ENCODE measurements at places on chromosomes 3 and 15.
A peak's percentile ranks its signal among the peaks of the same experiment; 100 is the strongest.

DNA sequence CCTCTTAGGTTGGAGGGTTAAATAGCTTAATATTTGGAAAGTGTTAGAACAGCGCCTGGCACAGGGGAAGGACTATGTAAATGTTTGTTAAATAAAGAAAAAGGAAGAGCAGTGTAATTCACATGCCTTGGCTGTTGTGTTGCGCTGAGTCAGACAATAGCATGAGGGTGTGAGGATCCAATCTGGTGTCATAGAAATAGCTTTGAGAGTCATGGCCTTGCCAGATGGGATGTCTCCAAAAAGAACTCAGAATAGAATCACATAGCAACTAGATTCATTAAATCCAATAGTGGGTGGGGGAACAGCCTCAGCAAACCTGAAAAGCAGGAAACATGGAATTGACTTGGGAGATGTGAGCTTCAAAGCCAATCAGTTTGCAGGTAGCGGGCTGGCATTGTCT is 3.9 kb upstream of the RBSN start:
- DNase-seq: no peak

GRCh38 chr15:72284781-72285180 is 12.4 kb upstream of the PARP6 start:
- no peak for DNase-seq

- peak; percentile 55 for DNase-seq
Observed at GRCh38 chr3:9201266-9201665, 48.2 kb downstream of the SRGAP3 start.

- peak; percentile 5 for DNase-seq
Observed at GRCh38 chr3:17243621-17244020, 358.9 kb downstream of the PLCL2 start.

DNA sequence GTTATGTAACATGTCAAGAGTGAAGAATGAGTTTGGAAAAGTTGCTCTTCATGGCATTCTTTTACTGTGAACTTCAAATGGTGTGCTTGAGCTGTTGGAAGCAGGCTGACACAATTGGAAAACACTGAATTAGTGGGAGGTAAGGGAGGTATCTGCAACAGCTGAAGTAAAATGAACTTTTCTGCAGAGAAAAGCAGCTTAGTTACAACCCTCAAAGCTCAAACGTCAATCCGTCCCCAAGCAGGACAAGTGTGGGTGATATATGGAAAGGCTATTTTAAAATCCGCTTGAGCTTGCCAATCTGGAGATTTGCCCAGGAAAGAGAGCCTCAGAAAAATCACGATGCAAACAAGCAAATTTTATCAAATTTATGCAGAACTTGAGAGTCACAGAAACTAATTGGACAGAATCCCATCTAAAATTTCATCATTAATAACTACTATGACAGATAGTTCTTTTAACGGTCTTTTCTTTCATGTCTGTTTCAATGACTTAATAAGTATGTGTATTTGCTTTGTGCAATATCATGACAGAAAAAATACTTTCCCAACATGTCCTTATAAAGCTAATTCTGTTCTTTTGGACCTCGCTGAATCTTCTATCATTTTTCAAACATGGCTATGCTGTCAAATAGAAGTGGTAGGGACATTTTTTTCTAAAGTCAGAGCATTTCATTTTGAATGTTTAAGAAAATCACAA is 266.6 kb upstream of the SLITRK3 start:
- DNase-seq: peak; percentile 12

DNA sequence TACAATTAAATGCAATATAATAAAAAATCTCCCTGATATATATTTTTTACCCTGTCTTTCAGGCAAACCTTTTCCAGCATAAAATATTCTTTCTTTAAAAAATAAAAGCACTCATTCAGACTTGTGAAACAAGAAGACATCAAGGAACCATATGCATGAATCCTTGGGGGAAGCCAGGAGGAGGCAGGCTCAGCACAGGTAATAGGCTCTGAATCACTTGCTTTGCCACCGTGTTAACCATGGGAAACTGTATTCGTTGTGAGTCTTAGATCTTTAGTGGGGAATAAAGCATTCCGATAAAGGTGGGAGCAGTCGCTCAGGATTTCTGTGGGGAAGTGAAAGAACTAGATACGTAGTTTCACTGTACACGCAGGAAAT is 42.4 kb downstream of the FBN1 start:
- peak; percentile 14 for DNase-seq

DNA sequence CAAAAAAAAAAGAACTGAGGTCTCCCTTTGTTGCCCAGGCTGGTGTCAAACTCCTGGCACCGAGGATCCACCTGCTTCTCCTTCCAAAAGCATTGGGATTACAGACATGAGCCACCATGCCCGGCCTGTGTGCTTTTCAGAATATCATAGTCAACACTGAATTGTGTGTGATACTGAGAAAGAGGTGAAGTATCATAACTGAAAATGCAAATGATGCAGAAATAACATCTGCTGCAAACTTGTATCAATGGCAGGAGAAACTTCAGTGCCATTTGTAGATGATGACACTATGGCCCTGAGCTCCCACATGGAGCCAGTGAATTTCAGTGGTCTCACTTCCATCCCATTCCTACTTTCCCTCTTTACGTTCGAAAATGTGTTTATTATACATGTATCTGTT is 21.9 kb downstream of the IL12A start:
- no peak for DNase-seq

DNA sequence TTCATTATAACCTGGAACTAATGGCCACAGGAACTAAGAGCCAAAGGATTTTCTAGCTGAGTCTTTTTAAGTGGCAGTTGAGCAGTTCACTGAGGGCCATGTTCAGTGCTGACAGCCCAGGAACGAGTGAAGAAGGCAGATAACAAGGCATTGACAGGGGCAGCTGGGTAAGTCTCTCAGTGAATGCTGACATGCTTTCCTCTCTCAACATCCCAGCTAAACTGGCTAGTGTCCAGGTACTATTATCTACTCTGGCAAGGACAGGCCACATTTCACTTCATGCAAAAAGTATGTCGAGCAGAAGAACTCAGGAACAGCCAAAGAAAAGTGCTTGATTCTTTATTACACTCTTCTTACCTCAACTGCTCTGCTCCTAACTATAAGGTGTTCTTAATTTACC is 515.9 kb downstream of the NLGN1 start:
- peak; percentile 54 for DNase-seq

- DNase-seq: no peak
Observed at GRCh38 chr3:192181151-192181550, 546.2 kb downstream of the FGF12 start.

- DNase-seq: peak; percentile 82
Observed at GRCh38 chr3:188914552-188914951, 257.2 kb upstream of the TPRG1 start.

GRCh38 chr15:67079361-67079760 is 14.0 kb downstream of the SMAD3 start:
- DNase-seq: no peak

DNA sequence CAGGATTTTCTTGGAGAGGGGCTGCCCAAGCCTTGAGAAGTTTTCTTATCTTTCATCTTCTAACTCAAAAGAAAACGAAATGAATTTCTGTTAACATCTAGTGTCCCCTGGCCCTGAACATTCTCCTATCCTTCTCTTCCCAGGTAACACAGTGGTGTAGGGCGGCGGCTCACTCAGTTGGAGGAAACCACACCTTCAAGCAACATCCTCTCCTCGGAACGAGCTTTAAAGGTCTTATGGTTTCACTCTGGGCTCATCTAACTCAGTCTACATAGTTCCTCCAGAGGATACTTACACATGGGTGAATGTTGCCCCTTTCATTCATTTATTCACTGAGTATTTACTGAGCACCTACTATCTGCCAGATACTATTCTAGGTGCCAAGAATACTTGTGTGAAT is 31.0 kb upstream of the KLHL6 start:
- DNase-seq: no peak

GRCh38 chr3:385151-385550 is 188.6 kb downstream of the CHL1 start:
- DNase-seq: peak; percentile 64

- DNase-seq: no peak
Observed at GRCh38 chr15:98581715-98582114, 66.6 kb upstream of the IGF1R start.

DNA sequence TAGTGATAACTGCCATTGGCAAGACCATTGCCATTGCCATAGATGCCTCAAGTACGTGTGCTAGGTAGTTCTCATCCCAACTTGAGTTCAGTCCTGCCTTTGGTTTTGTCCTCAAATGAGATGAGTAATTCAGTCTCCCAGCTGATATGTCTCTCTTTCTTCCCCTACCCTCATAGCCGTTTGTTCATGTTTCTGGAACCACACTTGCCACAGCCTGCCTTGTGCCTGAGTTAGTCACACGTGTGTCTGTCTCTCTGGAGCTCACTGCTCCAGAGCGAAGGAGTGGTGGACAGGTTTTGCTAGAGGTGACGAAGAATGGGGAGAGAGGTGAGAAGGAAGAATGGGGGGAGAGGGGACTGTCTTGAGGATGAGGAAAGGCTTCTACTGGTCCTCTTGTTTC is 88.0 kb upstream of the IGF1R start:
- no peak for DNase-seq

DNA sequence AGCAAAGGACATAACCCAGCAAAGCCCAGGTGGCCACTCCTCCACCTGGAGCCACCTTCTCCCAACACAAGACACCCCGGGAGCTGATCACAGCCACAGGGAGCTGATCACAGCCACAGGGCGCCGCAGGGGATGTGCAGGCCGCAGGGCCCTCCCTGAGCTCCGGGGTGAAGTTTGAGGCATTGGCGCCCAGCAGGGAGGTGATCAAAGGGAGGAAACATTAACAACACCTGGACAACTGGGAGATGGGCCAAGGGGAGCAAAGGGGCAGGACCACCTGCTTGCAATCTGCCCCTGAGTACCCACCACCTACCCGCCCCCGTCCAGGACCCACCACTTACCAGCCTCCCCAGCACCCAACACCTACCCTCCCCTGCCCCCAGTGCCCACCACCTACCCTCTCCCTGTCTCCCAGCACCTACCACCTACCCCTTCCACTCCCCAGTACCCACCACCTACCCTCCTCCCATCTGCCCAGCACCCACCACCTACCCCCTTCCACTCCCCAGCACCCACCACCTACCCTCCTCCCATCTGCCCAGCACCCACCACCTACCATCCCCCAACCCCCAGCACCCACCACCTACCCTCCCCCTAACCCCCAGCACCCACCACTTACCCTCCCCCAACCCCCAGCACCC is 2.4 kb downstream of the UROC1 start:
- no peak for DNase-seq

DNA sequence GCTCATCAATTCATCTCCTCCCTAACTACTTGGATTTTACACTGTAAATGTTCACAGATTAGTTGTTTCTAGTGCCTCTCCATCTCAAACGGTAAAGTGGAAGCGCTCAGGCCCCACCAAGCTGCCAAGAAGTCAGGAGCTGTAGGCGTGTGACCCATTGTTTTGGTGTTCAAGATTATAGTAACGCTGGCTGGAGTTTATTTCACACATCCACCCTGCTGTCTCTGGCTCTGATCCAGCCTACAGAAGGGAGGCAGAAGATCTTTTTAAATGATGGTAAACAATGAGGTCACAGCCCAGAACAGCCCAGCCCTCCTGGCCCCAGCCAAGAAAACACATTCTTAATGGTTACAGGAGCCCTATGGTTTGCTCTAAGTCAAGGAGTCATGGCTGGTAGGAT is 25.7 kb upstream of the GALNT15 start:
- DNase-seq: peak; percentile 87

DNA sequence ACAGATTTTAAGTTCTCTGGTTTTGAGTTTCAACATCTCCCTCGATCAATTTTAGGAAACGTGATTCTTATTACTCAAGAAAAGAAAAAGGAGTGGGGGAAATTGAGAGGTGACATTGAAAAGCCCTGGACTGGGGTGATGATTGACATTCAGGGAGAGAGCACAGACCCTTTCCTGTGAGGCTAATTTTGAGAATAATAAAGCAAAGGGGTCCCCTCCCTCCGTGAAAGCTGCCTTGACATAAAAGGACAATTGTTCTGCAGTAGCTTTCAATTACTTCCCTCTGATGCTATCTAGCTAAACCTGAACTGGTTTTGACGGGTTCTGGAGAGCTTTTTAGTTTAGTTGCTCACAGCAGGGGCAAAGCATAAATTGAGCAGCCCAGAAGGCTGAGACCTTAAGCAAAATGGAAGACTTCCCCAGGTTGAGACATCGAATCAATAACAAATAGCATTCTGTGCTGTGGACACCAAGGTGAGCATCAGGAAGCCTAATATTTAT is 14.4 kb upstream of the CMTM8 start:
- DNase-seq: no peak

- no peak for DNase-seq
Observed at GRCh38 chr3:126394179-126394976, at the start of gene CFAP100. Gene CFAP100 (plus strand): TSS chr3:126394909. CDS start chr3:126396001, 1,092 bp downstream.

DNA sequence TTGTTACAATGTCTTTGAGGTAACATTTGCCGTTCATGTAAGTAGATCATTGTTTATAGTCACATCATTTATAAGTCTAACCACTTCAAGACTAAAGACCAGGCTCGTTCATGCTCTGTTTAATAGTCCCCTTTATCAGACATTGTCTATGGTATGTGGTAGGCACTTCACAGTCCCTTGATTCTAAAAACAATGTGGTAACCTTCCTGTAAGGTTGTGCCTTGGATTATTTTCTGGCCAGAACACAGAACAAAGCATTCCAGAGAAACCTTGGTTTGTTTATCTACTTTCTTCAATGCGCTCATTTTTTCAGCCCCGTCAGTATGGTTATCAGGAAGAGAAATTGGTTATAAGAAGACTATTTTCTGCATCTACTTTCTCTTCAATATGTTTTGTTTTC is 16.3 kb upstream of the ST3GAL6 start:
- DNase-seq: no peak

GRCh38 chr15:84913360-84913723 is 28.9 kb downstream of the SLC28A1 start:
- no peak for DNase-seq

GRCh38 chr3:178771511-178771910 is 235.3 kb downstream of the KCNMB2 start:
- DNase-seq: no peak

DNA sequence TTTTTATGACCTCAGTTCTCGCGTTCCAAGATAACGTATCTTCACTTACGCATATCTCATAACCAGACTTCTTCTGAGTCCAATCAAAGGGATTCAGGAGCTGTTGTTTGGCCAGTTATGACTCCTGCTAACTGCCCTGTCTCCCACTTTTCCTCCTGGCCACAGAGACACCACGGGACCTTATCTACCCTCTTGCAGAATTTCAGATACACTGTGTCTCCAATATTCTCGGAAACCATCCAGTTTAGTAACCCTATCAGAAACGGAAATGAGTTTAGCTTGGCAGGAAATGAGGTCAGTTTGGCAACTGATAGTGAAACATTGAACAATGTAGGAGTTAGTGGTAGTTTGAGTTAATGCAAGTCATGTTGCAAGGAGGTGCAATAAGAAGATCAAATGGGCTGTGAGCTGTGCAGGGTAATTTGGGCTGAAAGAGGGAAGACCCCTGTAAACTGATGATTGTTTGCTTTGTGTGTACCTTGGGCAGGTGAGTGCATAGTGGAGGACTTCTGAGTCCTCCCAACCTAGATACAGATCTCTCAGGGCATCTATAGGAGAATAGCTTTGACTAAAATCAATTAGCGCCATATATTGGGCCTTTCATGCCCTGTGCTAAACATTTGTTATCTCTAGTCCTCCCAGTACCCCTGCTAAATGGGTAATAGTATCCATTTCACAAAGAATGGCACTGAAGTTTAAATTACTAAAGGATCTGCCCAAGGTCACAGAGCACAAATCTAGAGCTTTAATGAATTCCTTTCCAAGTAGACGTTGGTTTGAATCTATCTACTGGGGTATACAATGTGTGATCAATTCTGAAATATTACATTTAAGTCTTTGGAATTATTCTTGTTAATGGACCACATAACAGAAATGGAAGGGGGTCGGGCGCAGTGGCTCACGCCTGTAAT is 41.3 kb upstream of the PIK3CB start:
- DNase-seq: no peak

Measured in fibroblast of skin of right quadriceps (primary cell).